Activated CD8-positive, alpha-beta T cell treated with anti-CD3 and anti-CD28 coated beads for 36 hours (primary cell): ENCODE measurements at places on chromosomes 13 and 19.
A peak's percentile ranks its signal among the peaks of the same experiment; 100 is the strongest.

DNA sequence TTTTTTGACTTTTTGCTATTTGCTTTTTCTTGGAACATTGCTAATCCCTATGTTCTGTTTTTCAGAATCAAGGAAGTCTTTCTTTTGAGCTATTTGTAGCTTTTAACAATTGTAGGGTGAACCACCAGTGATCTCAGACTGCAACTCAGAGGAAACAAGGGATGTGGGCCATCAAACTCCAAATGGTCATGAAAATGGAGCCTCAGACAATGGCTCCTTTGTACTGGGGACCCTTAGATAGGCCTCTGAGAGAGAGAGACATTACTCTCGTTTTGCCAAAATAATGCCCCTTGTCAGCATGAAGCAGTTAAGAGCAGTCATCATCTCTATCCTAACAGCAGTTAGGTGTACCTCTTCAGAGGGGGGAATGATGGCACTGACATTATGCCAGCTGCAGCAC lies 56.4 kb upstream of the GJB6 start:
- DNase-seq = no peak

GRCh38 chr19:5953030-5953589 lies 24.8 kb downstream of the RANBP3 start:
- DNase-seq = peak; percentile 38

DNA sequence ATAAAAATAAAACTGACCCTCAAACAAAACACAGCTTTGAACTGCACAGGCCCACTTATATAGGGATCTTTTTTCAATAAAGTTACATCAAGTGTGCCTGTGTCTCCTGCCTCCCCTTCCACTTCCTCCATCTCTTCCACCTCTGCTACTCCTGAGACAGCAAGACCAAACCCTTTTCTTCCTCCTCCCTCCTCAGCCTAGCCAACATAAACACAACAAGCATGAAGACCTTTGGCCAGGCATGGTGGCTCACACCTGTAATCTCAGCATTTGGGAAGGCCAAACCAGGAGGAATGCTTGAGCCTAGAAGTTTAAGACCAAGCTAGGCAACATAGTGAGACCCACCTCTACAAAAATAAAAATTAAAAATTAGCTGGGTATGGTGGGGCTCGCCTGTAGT lies 72.6 kb downstream of the ELF1 start:
- DNase-seq = no peak

DNA sequence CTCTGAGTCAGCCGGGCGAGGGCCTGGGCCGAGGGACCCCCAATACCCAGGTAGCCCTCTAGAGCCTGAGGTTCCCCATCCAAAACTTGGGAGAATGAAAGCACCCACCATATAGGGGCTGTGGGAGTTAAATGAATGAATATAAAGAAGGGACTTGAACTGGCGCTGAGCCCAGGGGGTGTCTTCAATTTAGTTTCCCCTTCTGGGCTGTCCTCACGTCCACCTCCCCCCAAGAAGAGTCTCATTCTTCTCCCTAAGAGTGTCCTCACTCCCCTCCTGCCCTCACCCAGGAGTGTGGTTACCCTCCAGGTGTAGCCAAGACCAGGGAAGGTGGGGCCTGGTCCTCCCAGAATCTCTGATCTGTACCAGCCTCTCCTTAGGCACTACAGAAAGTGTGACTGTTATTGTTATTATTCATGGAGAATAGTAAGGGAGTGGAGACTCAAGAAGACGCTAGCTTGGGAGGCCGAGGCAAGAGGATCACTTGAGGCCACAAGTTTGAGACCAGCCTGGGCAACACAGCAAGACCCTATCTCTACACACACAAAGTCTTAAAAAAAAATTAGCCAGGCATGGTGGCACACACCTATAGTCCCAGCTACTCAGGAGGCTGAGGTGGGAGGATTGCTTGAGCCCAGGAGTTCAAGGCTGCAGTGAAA lies 2.7 kb downstream of the CD79A start:
- DNase-seq = no peak

DNA sequence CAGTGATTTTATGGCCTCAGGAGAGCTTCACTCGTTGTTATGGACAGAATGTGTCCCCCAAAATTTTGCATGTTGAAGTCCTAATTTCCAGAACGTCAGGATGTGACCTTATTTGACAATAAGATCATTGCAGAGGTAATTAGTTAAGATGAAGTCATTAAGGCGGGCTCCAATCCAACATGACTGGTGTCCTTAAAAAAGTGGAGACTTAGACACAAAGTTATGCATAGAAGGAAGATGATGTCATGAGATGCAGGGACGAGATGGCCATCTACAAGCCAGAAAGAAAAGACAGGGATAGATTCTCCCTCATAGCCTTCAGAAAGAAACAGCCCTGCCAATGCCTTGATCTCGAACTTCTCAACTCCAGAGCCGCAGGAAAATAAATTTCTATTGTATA lies 25.8 kb upstream of the SPATA13 start:
- no peak for DNase-seq

GRCh38 chr13:113497217-113497616 lies 6.7 kb upstream of the DCUN1D2 start:
- no peak for DNase-seq

DNA sequence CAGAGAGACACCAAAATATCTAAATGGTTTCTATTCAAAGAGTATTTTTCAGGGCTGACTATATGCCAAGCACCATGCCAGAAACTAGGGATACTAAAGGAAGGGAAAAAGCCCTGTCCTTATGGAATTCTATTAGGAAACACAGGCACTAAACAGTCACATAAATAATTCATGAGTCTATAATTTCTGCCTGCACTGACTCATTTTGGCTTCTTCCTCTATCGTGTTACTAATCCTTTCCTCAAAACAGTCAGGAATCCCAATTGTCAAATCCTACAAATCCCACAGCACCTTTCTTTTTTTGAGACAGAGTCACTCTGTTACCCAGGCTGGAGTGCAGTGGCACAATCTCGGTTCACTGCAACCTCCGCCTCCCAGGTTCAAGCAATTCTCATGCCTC lies 29.2 kb downstream of the XPO4 start:
- DNase-seq = no peak

DNA sequence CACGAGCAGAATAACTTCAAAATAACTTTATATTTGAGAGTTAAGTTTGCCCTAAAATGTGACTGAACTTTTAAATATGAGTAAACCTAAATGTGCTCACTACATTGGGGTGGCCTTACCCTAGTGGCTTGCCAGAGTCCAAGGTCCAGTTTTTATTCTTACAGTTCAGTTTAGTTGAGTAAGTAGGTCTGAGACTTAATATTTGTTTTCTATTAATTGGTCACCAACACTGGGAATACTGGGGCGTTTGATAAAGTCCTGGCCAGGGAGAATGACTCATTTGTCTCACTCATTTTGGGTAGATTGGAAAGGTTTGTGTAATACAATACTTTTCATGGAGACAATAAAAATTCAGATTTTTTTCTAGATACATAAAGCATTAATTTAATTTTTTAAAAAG lies 127.8 kb upstream of the SPATA13 start:
- no peak for DNase-seq

DNA sequence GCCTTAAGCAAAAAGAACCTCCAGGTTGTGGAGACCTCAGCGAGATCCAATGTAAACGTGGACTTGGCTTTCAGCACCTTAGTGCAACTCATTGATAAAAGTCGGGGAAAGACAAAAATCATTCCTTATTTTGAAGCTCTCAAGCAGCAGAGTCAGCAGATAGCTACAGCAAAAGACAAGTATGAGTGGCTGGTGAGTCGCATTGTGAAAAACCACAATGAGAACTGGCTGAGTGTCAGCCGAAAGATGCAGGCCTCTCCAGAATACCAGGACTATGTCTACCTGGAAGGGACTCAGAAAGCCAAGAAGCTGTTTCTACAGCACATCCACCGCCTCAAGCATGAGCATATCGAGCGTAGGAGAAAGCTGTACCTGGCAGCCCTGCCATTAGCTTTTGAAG lies 58.5 kb downstream of the ARHGAP35 start:
- DNase-seq = peak; percentile 46

GRCh38 chr13:29411481-29411880 lies 184.0 kb downstream of the SLC7A1 start:
- no peak for DNase-seq

DNA sequence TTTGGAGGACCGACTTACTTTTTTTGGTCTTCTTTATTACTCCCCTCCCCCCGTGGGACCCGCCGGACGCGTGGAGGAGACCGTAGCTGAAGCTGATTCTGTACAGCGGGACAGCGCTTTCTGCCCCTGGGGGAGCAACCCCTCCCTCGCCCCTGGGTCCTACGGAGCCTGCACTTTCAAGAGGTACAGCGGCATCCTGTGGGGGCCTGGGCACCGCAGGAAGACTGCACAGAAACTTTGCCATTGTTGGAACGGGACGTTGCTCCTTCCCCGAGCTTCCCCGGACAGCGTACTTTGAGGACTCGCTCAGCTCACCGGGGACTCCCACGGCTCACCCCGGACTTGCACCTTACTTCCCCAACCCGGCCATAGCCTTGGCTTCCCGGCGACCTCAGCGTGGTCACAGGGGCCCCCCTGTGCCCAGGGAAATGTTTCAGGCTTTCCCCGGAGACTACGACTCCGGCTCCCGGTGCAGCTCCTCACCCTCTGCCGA lies 409 bp downstream of the FOSB start:
- DNase-seq = peak; percentile 62

DNA sequence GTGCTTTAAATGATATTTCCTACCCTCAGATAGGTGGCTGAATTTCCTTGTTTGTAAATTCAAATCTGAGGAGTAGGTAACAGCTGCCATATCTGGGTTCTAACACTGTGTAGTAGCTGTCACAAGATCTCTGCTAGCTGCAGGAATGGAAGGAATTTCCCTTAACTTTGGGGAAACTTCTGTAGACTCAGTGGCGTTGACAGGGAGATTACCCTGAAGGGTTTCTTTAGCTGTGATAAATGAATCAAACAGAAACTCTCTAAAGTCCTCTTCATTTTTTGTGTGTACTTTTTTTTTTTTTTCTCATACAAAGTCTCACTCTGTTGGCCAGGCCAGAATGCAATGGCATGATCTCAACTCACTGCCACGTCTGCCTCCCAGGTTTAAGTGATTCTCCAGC lies 5.3 kb upstream of the EPSTI1 start:
- DNase-seq = no peak

- DNase-seq = no peak
Measured at GRCh38 chr13:25371875-25372283, at the start of gene ATP8A2. ATP8A2 (plus strand) TSS chr13:25371974; CDS start chr13:25372213, 239 bp downstream.

GRCh38 chr13:93535251-93535650 lies 308.6 kb downstream of the GPC6 start:
- no peak for DNase-seq

- no peak for DNase-seq
Measured at GRCh38 chr13:43676320-43676719, 110.5 kb downstream of the ENOX1 start.

GRCh38 chr13:102561933-102562332 lies 34.9 kb upstream of the TPP2 start:
- DNase-seq = no peak

GRCh38 chr19:2973229-2973628 lies 4.1 kb upstream of the TLE6 start:
- no peak for DNase-seq

- no peak for DNase-seq
Measured at GRCh38 chr13:113855012-113855921, 8.6 kb downstream of the GAS6 start.

DNA sequence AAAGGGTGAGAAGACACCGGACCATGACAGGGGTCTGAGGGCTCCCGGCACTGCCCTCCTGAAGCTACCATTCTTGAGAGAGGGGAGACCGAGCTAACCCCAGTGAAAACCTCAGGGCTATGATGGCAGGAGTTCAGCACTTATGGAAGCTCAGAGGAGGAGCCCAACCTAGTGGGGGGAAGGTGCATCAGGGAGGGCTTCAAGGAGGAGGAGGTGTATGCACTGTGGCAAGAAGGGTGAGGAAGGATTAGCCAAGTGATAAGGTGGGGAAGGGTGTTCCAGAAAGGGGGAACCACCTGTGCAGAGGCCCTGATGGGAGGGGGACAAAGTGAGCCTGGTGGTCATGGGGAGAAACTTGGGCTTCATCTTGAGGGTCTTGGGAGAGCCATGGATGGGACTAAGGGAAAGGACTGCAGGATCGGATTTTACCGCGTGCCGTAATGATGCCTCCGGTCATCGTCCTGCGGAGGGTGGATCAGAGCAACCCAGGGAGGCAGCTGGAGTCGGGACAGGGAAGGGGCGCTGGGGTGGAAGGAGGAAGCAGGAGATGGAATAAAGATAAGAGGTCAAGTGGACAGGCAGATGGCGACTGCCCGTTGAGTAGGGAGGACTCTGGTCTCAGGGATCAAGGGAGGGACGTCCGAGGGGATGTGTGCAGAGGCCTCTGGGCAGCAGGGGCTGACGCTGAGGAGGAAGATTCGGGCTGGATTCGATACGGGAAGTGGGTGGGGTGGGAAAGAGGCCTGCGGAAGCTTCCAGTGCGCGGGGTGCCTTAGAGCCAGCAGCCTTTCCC lies 13.3 kb upstream of the PSMD8 start:
- no peak for DNase-seq

GRCh38 chr19:4518345-4519171 lies at the start of gene PLIN4:
PLIN4 (minus strand) TSS chr19:4518486; CDS start chr19:4518272, 214 bp downstream.
- no peak for DNase-seq

DNA sequence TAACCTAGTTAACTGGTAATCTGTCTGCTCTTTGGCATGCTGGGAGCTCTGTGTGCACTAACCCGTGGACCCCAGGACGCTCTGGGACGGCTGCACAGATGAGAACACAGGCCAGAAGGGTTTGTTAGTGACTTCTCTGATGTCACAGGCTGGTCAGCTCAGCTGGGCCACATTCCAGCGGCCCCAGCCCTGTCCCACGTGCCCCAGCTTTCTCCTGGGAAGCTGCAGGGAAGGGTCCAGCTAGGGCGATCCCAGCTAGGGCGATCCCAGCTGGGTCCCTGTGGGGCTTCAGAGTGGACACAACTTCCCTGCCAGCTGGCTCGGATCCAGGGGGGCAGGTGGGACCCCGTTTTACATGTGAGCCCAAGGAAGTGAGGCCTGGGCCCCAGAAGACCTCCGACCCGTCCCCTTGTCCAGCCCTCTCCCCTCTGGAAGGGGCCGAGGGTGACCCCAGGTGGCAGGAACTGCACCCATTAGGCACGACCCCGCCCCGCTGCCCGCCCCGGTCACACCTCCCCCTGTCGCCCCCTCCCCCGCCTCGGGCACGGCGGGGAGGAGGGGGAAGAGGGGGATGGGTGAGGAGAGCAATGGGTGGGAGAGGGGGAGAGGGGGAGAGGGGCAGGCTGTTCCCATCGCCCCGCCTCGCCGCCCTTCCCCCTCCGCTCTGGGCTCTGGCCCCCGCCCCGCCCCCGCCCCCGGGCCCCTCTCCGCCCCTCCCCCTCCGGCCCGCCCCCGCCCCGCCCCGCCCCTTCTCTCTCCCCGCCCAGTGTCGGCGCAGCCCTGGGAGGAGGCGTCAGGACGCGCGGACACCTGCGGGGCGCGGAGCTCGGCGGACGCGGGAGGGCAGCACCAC lies 75.2 kb upstream of the MCF2L start:
- DNase-seq = peak; percentile 17

DNA sequence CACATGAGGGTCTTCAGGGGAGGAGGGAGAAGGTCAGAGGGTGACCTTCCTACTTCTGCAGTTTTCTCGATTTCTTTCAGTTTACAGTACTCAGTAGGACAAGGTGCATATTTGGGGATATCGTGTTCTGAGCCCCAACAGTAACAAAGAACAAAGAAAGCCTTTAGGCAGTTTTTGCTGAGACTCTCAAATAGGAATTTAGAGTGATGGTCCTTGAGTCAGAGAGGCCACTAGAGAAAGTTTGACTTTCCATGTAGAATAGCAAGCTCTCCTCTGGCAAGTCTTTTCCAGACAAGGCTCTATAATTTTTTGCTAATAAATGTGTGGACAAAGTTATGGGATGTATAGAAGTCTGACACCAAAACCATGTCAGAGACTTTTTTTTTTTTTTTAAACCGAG lies 194.6 kb downstream of the TM9SF2 start:
- DNase-seq = no peak
